ENCODE measurements at places on chromosomes 7 and 10.

DNA sequence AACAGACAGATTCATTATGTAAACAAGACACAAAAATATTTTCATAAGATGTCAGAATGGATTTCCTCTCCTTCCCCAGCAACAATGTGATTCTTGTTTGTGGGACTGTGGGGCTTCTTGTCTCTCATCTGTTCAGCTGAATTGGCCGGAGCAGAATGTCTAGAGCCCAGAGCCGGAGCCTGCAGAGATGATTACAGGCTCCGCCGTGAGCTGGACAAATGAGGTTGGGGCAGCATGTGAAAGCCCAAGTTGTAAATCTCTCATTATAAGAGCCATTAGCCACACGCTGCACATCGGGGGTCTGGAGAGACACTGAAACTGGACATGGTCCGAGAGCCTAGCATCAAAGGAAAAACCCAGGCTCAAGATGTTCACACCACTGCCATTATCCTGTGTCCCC is 137.0 kb upstream of the ADAM12 start:
- no peak for DNase-seq

DNA sequence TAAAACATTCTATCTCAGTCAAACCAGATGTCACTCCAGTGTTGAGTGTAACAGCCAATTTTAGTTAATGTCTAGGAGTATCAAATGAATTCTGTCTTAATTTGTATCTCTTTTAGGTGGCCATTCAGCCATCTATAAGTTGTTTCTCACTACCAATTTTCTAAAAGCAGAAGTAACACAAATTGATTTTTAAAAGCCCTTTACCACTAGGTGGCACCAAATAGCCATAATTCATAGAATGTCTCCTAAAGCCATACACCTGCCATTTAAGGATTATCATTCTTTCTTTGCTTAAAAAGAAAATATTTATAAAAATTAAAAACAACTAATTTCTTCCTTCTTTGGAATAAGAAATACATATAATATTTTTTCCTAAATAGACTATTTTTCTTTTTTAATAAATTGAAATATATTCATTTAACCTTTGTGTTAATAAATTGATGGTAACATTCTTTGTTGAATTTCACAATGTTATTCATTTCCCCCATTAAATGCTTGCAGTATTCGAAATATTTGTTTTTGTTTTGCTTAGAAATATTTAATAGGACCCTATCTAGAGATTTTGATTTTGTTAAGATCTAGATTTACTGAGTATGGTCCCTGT is 107.8 kb upstream of the PPP1R3A start:
- DNase-seq = no peak

DNA sequence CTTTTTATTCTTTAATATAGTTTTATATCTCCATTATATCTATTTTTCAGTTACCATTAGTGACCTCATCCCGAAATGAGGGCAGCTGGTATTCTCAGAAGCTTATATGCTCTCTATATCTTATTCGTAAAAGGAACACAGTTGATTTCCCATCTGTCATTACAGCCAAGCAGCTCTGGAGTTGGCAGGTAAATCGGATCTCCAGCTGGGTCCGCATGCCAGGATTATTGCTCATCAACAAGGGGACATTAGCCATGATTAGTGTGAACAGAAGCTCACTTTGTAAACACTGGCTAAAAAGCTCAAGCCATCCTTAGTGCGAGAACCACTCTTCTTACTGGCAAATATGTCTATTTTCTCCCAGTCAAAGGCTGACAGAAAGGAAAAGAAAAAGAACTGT is 180.3 kb downstream of the NPSR1 start:
- DNase-seq = peak; percentile 87

- DNase-seq = no peak
Measured at GRCh38 chr7:102320181-102320580, 33.5 kb downstream of the SH2B2 start.

DNA sequence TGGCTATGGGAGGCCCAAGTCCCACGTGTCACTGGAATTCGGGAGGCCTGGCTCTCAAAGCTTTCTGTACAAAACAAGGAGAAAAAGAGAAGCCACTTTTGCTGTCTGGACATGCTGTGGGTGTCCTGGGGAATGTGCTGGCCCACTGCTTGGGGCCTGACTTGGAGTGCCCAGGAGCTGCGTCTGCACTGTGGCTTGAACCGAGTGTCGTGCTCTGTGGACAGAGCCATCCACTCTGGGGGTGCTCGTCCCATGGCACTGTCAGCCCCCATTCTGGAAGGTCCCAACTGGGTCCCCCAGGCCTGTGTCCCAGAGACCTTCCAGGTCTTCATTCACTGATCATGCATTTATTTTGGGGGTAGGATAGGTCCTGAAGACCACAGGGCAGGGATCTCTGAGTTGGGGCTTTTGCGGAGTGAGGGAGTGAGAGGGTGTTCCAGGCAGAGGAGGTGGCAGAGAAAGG is 138.0 kb downstream of the LHPP start:
- DNase-seq = no peak

GRCh38 chr10:75010373-75010772 is 101.1 kb upstream of the SAMD8 start:
- DNase-seq = no peak

DNA sequence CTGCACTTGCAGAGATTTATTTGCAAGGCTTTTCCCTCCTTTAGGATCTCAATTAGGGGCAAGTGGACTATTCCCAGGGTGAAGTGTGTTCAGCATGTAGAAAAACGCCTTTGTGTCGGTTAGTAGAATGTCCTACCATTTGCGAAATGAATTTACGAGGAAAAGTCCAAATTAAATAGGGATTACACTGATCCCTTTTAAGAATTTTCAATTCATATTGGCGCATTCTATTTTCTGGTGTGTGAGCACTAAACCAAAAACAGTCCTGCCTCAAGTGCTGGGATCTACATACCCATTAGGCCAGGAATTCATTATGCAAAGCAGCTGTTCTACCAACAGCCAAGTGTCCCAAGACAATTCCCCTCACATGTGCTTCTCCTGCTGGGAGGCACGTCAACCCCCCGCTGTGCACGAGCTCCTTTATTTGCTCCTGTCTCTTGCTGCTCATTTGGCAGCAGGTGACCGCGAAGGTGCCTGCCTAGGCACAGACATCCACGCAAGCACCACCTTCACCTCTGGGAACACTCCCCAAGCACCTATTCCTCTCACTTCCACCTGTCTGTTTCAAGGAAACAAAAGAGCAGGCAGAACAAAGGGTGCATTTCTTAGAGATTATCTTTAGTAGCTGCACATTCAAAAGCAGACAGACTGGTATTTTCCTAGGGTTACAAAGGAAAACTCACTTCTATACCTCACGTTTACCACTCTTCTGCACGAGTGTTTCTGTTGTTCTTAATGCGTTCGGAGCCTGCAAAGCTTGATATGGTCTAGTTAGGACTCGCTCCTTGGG is 134.6 kb upstream of the FGFR2 start:
- DNase-seq = peak; percentile 59

DNA sequence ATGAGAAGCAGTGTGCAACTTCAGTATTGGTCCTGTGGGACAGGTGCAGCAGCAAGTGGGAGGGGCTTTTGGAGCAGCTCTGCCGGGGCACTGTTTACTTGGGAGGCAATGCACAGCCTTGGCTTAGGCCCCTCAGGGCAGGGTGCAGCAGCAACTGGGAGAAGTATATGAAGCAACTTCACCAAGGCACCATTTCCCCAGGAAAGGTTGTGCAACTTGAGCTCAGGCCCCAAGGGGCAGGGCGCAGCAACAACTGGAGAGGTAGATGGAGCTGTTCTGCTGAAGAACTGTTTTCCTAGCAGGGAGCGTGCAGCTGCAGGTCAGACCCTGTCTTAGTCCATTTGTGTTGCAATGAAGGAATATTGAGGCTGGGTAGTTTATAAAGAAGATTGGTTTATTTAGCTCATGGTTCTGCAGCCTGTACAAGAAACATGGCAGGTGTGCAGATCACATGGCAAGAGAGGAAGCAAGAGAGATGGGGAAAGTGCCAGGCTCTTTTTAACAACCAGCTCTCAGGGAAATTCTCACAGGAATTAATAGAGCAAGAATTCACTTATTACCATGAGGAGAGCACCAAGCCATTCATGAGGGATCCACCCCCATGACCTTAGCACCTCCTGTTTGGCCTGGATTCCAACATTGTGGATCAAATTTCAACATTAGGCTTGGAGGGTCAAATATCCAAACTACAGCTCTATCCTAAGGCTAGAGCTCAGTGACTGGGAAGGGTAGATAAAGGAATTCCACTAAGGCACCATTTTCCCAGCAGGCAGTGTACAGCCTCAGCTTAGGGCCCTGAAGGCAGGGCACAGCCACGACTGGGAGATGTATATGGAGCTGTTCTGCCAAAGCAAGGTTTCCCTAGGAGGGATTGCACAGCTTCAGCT is 10.9 kb downstream of the GPR141 start:
- DNase-seq = no peak

DNA sequence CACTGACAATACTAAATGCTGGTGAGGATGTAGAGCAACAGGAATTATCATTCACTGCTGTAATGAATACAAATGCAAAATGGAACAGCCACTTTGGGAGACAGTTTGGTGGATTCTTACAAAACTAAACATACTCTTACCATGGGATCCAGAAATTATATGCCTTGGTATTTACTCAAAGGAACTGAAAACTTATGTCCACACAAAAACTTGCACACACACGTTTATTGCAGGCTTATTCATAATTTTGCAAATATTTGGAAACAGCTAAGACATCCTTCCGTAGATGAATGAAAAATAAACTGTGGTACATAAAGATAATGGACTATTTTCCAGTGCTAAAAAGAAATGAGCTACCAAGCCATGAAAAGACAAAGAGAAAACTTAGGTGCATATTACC is 69.6 kb downstream of the SEM1 start:
- no peak for DNase-seq

DNA sequence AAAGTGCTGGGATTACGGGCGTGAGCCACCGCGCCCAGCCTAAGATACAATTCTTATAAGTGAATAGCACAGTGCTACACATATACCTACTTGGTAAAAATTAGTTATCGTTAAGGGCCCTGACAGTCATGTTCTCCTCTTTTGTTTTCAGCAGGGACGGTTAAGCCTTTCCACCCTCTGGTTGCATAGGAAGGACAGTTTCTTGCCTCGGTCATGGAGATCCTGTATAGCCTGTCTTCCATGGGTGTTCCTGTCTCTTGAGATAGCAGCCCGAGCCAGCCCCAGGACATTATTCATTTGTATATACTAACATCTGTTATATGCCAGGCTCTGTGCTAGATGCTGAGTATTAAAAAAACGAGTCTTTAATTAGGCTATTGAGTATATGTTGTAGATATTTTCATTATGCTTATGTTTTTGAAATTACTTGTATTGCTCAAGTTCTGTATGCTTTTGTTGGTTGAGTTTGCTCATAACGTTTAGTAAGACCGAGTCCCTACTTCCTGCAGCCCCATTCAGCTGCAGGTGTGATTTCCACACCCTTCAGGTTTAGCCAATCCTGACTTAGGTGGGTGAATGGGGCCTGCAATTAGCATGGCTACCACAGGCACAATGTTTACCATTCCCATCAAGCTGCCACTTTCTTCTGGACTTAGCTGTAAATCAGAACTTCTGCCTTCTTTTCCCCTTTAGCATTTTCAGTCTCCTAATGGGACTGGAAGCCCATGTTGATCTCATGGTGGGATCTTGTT is 24.8 kb downstream of the CCSER2 start:
- no peak for DNase-seq

GRCh38 chr10:33982995-33983394 is 648.5 kb upstream of the NRP1 start:
- DNase-seq = no peak

GRCh38 chr10:1035201-1035600 is 9.5 kb upstream of the IDI2 start:
- no peak for DNase-seq

DNA sequence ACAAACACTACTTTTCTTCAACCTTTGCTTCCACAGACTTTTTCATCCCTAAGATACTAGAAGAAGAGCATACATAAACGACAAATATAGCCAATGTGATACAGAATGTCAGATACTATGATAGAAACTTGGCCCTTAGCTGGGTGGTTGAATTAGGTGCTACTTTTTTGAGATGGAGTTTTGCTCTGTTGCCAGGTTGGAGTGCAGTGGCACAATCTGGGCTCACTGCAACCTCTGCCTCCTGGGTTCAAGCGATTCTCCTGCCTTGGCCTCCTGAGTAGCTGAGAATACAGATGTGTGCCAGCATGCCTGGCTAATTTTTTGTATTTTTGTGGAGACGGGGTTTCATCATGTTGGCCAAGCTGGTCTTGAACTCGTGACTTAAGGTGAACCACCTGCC is 3.5 kb downstream of the PPIA start:
- DNase-seq = no peak

- no peak for DNase-seq
Measured at GRCh38 chr10:118107040-118107439, 60.3 kb upstream of the RAB11FIP2 start.

- no peak for DNase-seq
Measured at GRCh38 chr7:30079880-30080279, 51.7 kb downstream of the PLEKHA8 start.

- no peak for DNase-seq
Measured at GRCh38 chr7:79570903-79571302, 117.4 kb upstream of the MAGI2 start.

- DNase-seq = no peak
Measured at GRCh38 chr7:38102507-38102906, 75.5 kb upstream of the STARD3NL start.

DNA sequence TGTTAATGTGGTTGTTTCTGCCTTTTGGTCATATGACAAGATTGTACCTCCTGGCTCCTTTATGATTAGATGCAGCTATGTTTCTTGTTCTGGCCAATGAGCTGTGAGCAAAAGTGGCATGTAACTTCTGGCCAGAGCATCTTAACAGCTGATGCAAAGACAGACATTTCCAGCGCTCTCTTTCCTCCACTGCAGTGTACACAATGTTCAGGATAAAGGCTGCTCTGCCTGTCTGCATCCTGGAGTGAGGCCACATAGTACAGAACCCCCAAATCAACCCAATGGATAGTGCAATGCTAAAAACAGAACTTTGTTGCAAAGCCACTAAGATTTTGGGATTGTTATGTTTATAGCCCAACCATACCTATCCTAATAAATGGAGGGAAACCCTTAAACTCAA is 17.9 kb downstream of the EPC1 start:
- DNase-seq = no peak

GRCh38 chr10:129342385-129342784 is 124.7 kb upstream of the MGMT start:
- DNase-seq = no peak

DNA sequence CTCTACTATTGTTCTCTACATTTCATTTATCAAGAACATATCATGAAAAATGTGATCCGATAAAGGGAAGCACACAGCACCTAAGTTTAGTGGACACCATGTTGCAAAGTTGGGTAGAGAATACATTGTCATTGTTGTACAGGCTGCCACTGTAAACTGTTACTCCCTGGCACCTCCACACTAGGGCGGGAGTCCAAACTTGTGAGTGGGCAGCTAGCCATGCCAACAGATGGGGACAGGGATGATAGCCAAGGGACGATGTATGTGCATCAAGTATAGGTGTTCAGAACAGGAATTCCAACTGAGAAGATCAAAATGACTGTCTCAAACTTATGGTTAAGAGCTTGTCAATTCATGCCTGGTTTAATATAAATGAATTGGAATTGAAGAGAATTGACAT is 31.1 kb upstream of the COMMD3 start:
- no peak for DNase-seq

DNA sequence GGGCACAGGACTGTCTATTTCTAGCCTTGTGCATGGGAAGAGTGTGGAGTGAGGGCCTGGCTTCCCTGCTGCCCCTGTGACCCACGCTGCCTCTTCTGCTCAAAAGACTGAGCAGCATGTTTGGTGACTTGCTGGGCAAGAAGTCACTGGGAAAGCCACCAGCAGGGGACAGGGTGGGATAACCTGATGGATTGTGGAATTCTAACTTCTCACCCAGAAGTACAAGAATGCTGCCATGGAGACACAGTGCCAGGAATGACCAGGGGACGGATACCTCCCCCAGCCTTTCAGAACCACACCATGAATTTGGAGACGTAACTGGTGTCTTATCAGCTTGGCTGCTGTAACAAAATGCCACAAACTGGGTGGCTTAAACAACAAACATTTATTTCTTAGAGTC is 28.4 kb downstream of the GALNTL5 start:
- DNase-seq = no peak
